Spinal cord (tissue), 10 donors: ENCODE measurements at places on chromosomes 5 and 9.
A peak's percentile ranks its signal among the peaks of the same experiment; 100 is the strongest.

DNA sequence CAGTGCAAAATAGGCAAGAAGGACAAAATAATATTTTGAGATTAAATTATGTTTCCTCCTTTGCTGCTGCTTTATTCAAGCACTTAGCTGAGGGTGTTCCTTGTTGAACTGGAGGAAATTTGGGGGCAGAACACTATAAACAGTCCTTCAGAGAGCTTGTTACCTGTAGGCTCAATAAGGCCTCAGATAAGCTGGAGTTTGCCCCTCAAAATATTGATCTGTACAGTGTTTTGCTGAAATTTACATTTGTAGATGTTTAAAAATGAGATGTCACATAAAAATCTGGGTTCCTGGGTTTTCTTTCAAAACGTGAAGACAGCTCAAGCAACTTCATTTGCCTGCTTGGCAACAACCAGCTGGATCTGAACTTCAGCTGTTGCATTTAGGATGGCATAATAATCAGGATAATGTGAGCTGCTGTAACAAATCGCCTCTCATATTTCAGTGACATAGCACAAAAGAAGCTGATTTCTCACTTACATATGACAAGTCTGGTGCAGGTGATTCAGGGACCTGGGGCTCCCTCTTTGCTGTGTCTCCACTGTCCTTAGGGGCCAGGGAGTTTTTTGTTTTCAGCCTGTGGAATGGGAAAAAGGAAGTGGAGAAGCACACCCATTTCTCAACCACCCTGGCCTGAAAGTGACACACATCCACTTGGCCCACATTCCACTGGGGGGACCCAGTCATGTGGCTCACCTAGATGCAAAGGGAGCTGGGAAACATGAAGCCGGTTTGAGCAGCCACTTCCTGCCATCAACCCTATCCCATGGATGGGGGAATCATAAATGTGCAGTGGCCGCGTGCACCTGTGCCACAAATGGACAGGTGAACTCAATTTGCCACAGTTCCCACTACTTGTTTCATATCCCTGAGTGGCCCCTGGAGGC, 2.4 kb upstream of the PSAT1 start:
- no peak for DNase-seq

GRCh38 chr5:63613442-63613841, 348.8 kb downstream of the HTR1A start:
- DNase-seq: no peak

DNA sequence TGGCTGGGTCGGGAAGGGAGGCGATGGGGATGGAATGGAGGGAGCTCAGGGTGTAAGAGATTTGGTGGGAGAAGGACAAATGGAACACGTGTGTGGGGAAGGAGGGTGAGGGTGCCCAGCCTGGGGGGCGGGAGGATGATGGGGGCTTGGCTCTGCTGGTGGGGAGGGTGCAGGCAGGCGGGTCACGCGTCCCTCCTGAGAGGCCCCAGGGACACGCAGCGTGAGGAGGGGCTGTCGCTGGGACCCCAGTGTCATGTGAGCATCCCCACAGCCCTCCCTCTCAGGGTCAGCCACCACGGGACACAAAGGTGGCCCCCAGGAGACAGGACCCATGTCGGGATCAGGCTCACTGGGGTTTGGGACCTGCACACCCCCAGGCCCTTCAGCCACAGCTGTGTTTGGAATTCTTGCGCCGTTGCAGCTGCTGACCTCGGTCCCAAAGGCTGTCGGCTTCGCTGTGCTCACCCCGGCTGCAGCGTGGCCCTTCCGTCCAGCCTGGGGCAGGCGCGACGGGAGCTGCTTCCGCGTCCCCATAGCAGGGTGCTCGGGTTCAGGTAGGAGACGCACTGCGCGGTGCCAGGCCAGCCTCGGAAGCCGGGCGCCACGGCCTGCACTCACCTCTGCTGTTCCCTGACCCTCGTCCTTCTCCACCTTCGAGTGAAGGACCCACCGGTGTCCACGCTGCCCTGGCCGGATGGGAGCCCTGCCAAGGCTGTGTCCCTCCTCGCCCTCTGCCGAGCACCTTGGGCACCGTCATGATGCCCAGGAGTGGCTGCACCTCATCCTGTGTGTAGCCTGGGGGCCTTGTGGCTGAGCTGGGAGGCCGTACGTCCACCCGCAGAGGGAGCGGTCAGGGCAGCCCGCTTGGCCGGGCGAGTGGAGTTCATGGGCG, 5.4 kb downstream of the SLC6A19 start:
- no peak for DNase-seq

DNA sequence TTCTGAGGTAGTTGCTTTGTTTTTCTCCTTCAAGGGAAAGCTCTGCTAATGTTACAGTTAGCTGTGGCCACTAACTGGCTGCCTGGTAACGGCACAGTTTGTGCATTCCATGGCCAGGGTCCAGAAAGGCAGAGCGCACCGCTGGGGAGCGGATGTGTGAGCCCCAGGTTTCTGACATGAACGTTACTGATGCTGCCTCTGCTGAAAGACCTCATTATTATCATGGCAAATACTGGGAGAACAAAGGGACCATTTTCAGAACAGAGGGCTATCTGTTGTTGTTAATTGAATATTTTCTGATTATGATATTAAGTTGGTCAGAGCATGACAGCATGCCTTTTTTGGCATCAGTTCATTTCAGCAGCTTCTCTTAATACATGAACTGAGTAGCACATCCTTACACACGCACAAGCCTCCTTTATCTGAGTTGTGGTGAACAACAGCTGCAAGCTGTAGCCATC, 134.1 kb downstream of the NUDT12 start:
- DNase-seq: peak; percentile 87

- DNase-seq: no peak
These were observed 102.8 kb upstream of the GNA14 start for GRCh38 chr9:77750981-77751340.

GRCh38 chr5:163623986-163624385, 118.6 kb downstream of the MAT2B start:
- DNase-seq: no peak

DNA sequence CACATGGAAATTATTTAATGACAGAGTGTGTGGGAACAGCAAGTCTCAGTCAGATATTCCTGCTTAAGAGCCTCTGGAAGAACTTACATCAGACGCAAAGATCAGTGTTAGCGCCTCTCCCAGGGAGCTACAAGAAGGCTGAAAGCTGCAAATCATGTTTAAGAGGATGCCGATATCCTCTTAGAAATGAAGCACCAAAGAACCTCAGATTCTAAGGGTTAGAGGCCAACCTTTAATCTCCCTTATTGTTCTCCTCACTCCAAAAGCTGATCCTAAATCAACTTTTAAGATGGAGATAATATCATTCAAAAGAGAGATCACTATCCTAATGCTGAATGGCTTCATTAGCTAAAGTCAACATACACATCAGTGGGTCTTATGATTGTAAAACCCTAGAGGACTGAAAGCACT, 160.6 kb downstream of the NFIB start:
- DNase-seq: no peak

DNA sequence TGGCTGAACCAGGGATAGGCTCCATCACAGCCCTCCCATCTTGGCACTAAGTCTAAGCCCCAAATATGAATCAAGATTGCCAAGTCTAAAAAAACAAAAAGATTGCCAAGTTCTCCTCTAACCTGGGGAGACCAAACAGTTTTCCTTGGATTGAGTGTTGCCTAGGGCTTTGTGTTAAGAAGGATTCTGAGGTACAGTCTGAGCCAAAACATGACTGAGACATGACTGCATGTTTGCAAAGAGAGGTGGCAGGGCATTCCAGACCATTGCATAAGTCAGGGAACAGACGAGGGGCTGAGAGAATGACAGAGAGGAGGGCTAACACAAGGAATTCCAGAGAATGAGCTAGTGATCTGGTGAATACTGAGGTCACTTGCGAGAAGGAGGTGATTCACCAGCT, 11.4 kb downstream of the LAMC3 start:
- no peak for DNase-seq

DNA sequence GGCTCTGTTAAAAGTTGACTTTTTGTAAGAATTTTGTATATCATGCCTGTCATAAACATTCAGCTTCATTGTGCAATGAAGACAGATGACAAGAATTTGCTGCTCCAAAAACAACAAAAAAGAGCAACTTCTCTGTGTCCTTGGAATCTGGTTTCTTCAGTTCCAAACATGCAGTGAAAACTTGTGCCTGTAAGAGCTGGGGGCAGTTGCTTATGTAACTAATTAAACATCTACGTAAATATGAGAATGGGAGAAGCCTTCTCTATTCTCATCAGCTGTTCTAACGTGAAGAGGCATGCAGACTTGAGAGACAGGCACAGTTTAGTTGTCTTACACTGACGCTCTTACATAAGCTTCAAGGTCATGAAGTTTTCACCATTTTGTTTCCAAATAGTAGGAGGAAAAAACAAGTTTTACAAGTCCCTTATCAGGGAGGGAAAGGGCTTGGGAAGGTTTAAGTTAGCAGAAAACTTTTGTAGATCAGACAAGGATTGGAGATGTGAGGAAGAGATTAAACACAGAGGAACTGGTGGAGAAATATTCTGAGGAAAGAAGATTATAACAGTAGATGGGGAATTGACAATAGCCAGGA, 170.4 kb downstream of the RFK start:
- DNase-seq: no peak

DNA sequence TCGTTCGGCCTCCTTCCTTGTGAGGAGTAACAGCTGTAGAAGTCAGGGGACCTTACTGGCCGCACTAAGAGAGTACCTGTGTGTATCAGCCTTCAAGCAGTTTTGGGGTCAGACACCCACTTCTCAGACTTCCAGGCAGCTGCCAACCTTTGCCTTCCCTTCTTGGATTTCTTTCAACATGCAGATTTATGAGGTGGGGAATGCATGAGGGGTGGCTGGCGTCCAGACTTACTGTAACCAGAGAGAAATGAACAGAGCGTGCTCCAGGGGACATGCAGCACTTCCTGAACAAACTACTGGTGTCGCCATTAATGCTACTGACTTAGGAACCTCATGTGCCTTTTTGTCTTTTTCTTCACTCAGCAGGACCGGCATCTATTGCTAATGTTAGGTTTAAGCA, 46.7 kb downstream of the INSYN2B start:
- DNase-seq: no peak

DNA sequence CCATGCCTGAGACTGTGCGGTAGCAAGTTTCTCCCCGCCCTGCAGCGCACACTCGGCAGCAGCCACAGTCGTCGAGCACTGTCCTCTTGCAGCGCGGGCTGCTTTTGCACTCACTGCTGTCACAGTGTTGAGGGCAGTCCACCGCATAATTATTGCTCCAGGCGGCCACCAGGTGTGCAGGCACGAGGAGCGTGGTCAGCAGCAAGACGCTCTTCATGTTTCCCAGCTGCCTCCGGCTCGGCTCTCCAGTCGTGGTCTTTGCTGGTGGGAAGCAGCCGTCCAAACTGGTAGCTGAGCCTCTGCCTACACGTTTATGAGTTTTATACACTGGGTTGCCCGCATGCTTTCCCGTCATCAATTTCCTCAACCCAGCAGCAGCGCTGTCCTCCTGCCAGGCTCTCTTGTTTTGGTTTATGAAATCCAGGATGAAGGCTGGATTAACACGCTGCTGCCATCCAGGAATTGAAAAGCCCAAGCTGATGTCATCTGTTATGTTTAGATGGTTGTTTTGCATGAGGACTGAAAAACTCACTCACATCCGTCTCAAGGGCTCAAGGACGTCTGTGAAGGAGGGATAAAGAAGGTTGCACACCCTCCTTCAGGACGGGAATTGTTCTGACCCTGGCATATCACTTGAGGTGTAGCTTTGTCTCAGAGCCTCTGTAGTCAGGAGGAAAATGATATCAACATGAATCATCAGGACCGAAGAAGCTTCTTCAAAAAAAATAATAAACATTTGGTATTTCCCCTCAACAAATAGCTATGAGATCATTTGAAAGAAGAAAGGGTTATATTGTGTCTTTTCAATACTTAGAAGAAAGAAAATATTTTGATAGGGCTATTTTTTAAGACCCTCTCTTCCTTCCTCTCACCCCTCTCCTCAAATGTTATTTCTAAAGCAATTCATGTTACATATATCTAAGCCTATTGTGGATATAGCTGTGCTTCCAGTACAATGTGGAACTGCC, at the start of gene ESM1:
Gene ESM1 (minus strand): TSS at position 293 of the 968 bp plus-strand sequence. CDS start 76 bp downstream, at position 217.
- DNase-seq: no peak

- DNase-seq: peak; percentile 94
These were observed 36.8 kb downstream of the C9orf50 start for GRCh38 chr9:129584136-129584535.

DNA sequence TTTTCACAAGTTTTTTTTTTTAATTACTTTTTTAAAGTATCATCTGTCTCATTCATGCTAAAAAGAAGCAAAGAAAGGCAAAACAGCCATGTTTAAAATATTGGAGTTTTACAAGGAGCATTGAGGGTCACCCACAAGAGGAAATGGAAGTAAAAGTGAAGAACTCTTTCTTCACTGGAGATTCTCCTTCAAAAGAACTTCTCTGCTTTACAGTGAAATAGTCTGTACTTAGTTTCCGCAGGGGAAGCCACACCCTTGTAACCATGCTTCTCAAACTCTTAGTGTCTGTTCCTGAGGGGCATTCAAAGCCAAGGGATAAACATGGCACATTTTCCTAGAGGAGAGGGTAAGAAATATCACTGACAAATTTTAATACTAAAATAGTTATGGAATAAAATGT, 8.6 kb downstream of the C9orf72 start:
- no peak for DNase-seq

DNA sequence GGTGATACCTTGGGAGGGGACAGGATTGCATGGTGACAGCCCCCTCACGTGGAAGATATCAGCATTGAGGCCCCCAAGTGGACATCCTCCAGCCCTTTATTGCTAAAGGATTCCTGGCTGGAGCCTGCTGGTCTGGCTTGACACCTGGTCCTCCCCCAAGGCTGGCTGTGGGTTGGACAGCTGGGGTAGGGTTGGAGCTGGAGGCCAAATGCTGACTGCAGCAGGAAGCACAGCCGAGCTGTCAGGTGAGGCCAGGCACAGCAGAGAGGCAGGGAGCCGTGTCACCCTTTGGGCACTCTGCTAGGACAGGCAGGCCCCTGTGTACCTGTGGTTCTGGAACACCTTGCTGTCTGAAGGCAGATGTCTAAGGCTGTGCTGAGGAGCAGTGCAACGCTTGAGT, 2.2 kb downstream of the CACFD1 start:
- DNase-seq: no peak

DNA sequence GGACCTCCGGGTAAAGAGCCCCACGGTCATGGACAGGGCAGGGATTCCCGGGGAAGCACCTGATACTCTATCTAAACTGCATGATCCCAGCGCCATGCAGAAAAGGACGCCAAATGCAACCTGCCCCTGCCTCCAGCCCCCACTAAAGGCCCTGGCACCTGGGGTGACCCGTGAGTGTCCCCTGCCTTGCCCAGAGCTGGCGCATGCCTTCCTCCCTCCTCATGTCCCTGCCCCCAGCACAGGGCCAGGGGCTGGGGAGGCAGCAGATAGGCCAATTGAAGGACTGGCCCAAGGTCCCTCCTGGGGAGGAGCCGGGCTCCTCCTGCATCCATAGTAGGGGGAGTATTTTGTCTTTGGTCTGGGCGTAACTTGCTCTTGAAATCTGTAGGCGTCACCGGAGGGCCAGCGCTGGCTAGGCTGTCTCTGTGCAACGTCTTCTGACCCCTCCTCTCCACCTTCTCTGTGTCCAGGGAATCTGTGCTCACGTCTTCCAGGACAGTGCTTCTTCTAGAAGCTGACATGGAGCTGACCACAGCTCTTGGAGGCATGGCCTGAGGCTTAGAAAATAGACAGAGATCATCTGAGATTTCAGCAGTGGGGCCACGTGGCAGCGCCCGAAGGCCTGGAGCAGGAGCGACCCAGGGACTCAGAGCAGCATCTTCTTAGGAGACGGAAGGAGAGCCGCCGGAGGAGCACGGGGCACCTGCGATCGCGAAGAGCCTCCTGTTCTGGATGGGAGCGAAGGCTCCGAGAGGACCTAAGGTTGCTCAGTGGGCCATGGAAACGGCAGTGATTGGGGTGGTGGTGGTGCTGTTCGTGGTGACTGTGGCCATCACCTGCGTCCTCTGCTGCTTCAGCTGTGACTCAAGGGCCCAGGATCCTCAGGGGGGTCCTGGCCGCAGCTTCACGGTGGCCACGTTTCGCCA, 660 bp downstream of the SPAAR start:
- no peak for DNase-seq

GRCh38 chr5:175710326-175710725, 52.5 kb downstream of the HRH2 start:
- no peak for DNase-seq
